ENCODE measurements at places on chromosomes 16 and 17.

DNA sequence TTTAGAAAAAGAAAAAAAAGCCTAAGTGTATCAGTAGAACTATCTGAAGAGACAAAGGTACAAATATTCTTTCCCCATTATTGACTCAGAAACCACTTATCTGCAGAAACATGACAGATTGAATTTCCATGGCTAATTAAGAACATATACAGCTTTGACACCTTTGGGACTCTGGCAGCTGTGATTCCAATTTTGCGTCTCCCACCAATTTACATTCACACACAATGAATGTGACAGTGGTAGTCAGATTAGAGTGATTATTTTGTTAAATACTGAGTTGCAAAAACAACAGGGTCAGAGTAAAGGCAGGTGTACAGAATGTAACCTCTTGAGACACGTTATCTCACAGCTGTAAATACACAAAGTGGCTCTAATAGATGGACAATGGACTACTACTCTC lies 5.3 kb upstream of the PPM1D start:
- DNase-seq: no peak

- no peak for DNase-seq
Measured at GRCh38 chr17:33460781-33461450, 167.8 kb upstream of the ASIC2 start.

- no peak for DNase-seq
Measured at GRCh38 chr16:2359919-2360318, 19.4 kb upstream of the ABCA3 start.

DNA sequence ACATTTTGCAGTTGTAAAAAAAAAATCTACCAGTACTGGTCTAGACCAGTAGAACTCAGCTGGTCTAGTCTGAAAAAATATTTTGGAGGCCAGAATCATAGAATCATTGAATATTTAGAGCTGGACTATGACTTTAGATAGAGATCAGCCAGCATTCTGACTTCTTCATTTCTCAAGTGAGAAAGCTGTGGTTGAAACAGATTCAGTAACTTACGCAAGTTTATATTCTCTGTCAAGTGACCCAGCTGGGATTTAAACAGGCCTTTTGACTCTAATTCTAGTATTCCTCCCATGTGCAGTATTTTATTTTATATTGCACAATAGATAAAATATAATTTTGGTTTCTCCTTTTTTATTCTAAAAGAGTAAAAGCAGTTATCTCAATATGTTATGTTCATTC lies 4.9 kb downstream of the TNRC6A start:
- DNase-seq: no peak

GRCh38 chr16:3819746-3820724 lies 60.5 kb downstream of the CREBBP start:
- DNase-seq: no peak

GRCh38 chr16:58655215-58655596 lies 25.6 kb upstream of the CNOT1 start:
- DNase-seq: no peak

DNA sequence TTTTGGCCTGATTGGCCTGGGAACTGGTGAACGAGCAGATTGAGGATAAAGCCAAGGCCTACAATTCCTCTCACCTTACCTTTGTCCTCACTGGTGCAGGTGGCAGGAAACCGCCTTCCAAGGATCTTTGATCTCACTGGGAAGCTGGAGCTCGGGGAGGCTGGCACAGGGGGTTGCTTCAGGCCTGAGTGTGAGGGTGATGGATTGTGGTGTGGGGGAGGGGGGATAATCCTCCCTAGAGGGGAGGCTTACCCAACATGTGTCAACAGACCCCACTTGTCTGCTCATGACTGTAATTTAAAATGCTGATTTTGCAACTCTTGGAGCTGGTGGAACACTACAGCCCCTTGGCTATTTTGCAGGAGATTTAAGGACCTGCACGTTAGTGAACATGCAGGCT lies 4.5 kb upstream of the RMI2 start:
- no peak for DNase-seq

DNA sequence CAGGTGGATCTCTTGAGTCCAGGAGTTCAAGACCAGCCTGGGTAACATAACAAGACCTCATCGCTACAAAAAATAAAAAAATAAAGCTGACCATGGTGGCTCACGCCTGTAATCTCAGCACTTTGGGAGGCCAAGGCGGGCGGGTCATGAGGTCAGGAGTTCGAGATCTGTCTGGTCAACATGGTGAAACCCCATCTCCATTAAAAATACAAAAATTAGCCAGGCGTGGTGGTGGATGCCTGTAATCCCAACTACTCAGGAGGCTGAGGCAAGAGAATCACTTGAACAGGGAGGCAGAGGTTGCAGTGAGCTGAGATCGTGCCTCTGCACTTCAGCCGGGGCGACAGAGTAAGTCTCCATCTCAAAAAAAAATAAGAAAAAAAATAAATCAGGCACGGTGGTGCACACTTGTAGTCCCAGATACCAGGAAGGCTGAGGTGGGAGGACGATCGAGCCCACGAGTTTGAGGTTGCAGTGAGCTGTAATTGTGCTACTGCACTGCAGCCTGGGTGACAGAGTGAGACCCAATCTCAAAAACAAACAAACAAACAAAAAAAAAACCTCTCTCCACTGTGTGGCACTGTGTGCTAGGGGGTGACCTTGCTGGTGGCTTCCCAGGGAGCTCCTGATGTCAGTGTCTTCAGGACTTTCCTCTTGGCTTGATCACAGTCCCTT lies 19.8 kb upstream of the MAPK3 start:
- no peak for DNase-seq

GRCh38 chr17:58525239-58525638 lies 10.8 kb upstream of the MTMR4 start:
- DNase-seq: no peak

DNA sequence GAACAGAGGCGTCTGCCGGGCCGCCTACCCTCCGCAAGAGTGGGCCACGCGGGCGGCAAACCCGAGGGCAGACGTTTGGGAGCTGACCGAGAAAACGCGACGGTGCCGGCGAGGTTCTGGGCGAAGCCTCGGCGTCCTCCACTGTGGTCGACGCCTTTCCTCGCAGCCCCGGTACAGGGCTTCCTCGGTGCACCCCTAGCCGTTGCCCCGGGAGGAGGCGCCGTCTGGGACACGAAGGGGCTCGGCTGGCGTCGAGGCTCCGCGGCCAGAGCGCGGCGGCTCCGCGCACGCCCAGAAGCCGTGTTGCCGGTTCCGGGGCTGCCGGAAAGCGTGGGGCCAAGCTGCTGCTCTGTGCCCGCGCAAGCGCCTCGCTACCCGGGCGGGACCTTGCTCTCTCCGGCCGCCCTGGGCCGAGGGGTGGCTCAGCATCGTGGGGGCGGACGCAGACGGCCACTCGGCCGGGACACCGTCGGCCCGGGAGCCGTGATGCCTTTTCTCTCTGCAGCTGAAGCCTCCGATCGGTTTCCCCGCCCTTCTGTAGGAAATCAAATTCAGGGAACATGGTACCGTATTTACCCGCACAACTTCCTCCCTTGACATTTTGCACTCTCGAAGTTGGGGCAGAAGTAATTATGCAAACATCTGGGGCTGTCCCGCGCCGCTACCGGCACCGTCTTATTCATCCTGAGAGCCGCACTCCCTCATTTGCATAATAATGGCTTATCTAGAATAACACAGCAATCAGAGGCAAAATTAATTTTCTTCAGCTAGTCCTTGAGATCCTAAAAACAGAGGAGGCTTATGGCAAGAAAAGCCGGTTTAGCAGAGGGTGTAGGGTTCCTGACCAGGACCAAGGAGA lies 7.3 kb upstream of the CBX8 start:
- peak; percentile 65 for DNase-seq

- no peak for DNase-seq
Measured at GRCh38 chr16:5895137-5895536, 797.5 kb upstream of the EEF2KMT start.

DNA sequence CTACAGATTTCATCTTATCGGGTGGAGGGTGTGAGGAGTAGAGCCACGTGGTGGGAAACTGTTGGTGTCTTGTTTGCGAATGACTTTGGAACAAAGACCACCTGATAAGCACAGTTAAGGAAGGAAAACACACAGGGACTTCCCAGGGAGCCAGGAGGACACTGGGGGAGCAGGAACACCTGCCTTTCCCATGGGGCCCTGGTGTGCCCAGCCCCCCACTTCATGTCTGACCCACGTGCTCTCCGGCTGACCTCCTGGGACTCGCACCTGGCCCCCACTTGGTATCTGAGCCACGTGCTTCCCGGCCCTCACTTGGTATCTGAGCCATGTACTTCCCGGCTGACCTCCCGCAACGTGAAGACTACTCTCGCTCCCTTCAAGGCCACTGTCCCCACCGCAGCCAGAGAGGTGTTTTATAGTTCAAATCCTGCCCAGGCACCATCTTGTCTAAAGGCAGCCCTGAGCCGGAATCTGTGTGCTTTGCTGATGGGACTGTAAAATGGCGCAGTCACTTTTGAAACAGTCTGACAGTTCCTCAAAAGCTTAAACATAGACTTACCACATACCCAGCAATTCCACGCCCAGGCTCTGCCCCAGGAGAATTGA lies 5.4 kb upstream of the CSNK1D start:
- DNase-seq: no peak

- DNase-seq: no peak
Measured at GRCh38 chr16:80573700-80574120, 32.9 kb downstream of the DYNLRB2 start.

DNA sequence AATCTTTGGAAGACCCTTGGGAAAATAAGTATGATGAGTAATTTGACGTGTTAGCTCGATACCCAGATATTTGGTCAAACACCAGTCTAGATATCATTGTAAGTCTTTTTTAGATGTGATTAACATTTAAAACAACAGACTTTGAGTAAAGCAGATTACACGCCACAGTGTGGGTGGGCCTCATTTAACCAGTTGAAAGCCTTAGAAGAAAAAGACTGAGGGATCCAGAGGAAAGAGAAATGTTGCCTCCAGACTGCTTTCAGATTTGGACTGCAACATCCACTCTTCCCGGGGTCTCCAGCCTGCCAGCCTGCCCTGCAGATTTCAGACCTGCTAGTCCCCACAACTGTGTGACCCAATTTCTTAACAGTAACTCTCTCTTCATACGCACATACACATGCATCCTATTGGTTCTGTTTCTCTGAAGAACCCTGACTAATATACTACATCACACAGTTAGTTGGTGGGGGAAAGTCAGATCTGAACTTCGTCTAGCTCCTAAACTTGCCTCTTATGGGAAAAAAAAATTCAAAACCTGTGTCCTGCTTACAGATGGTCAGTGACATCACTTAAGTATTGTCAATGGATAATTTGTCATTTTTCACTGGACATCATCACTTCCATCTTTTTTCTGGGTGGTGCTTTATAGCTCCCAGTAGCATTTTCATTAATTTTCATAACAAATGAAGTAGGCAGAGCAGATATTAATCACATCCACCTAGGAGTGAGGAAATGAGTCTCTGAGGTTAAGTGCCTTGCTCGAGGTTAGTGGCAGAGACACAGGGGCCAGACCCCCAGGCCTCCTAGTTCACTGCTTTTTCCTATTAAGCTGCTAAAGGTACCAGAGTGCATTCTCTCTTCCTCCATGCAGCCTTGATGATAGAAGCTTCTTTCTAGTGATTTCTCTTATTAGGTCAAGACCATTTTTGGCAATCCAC lies 107.7 kb upstream of the TOB1 start:
- DNase-seq: no peak

DNA sequence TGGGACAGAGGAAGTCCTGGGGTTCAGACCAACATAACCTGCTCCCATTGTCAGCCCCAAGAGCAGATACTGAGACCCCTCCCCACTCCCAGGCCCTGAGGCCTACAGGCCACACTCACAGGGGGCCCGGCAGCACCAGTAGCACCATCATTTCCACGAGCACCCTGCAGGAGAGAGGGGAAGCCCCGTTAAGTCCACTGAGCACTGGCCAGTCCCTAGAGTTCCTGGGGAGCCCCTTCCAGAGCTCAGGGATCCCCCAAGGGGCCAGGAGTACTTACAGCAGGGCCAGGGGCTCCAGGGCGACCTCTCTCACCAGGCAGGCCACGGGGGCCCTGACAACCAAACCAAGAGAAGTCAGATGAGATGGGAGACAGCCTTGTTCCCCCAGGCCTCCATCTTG lies 5.4 kb downstream of the COL1A1 start:
- no peak for DNase-seq

- no peak for DNase-seq
Measured at GRCh38 chr16:20870122-20870820, 29.9 kb downstream of the DCUN1D3 start.

GRCh38 chr17:40366076-40366860 lies 1.7 kb upstream of the GJD3 start:
- DNase-seq: no peak
